ENCODE measurements at places on chromosomes 4 and X.

DNA sequence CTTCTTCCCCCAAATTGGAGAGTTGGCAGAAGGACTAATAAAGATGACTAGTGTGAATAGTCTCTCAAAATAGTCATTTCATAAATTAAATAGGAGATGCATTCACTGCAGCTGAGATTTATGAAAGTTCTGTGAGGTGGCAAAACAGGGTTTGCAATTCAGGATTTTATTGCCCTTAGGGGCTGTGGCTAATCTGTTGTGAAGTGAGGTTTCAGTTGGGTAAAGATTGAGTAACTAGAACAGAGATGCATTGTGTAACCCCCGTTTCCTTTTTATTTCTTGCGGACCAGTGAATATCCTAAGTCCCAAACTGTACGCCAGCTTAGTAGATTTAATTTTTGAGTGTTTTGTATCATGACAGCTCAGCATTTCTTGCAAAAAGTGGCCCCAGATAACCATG lies 16.2 kb upstream of the SCRG1 start:
- DNase-seq, result peak; percentile 81

DNA sequence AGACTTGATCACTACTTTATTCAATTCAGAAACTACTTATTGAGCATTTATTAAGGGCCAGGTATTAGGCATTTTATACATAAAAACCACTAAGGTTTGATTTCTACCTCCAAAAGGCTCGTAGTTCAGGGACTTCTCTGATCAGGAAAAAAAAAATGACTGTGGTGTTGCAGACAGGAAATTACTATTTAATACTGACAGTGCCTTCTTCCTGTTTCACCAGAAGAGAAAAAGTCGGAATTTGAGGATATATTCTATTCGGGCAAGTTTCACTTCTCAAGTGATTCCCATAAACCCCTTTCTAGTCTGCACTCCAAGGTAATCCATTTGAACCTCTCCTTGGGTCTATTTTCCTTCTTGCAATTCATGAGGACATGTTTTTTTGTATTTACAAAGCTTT lies 15.3 kb upstream of the TASL start:
- DNase-seq, result peak; percentile 15

DNA sequence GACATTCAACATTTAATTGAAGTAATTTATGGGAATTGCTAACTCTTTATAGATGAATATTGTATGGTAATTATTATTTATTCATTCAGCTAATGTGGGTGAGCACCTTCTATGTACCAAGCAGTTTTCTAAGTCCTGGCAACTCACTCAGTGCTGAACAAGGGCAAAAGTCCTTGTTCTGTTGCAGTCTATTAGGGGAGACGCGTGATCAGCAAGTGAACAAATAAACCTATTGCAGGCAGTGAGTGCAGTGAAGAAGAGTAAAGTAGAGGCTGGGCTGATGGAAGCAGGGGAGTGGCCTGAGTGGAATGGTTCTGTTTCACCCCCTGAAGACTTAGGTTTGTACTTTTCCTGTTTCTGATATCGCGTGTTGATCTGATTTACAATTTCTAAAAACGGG lies 214.3 kb downstream of the RAPGEF2 start:
- DNase-seq, result no peak

DNA sequence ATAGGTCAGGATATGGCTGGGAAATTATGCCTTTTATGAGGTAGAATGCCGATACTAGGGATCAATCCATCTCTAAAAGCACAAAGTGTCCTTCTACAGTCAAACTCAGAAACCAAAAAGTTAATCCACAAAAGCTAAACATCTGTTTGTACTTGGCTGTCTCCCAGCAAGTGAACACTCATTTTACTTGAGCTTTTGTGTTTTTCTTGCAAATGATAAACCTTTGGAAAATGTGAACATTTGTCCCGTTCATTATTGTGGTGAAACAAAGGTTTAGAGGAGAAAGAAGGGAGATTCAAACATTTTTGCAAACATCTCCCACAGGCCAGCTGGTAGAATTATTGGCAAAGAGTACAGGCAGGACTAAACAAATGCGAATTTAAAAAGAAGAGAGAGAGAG lies 300.6 kb upstream of the SPANXN1 start:
- no peak for DNase-seq

DNA sequence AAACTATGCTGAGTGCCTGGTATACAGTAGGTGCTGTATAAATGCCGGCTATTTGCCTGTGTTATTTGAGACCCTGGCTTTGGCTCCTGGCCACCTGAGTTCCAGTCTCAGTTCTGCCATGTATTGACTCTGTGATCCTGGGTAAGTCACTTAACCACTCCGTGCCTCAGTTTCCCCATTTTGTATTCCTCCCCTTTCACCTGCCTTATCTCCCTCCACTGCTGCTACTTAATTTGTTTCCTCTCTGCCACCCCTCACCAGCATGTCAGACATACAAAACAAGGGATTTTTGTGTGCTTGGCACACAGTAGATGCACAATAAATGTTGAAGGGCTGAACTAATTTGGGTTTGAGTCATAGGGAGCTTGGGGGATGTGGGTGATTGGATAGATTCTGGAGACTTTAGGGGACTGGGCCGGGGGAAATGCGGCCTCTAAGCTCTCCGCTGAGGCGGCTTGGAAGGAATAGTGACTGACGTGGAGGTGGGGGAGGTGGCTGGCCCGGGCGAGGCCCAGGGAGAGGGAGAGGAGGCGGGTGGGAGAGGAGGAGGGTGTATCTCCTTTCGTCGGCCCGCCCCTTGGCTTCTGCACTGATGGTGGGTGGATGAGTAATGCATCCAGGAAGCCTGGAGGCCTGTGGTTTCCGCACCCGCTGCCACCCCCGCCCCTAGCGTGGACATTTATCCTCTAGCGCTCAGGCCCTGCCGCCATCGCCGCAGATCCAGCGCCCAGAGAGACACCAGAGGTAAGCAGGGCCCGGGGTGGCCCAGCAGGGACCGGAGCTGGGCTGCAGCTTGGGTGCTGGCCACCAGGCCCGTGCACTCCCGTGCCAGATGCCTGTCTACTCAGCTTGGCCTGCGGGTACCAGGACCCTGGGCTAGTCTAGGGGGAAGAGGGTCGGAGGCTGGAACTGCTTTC lies at the start of gene TIMP1:
TSS of gene TIMP1 (plus strand) at position 706 of the 917 bp plus-strand sequence. CDS start 980 bp downstream, outside the sequence.
- peak; percentile 97 for DNase-seq

- DNase-seq, result no peak
Measured at GRCh38 chr4:39825741-39826231, 127.8 kb downstream of the UBE2K start.

DNA sequence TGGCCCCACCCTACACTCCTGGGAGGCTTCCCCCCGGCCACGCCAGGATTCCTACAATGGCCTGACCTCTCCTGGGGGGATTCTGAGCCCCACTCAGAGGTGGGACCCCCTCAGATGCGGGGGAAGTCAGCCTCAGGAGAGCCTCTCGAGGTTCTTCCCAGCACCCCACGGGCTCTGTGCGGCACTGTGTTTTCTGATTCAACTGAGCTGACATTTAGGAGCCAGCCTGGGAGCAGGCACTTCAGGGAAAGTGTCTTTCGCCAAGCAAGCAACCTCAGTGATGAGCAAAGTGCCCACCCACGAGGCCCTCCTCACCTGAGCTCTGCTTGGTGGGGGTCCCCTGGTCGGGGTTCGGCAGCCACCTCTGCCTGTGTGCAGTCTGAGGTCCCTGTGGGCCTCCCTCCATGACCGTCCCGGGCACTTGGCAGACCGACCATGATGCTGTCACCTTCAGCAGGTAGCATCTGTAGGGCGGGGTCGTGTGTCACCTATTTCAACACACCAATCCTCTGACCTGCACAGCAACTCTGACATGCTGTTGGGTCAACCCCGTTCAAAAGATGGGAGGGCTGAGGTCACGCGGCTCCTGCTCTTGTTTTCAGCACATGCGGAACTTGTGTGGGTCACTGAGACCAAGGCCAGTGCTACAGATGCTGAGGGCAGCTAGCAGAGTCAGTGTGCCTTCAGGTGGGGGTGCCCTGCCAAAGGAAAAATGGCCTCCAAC lies 46.2 kb downstream of the ADRA2C start:
- DNase-seq, result no peak

DNA sequence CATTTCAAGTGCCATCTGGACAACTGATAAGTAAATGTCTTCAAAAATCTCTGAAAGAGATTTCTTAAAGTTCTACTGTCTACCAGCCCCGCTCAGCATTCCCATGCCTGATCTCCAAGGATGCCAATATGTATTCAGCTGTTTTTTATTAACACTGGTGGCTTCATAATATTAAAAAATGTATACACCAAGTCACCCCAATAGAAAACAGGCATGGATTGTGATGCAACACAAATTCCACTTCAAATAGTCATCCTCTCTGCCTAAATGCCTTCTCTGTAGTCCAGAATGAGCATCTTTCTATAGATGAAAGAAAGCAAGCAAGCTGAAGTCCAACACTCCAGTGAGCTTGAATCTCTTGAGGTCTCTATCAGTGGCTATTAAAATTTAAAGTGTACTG lies 152.2 kb upstream of the PPARGC1A start:
- DNase-seq, result no peak

- DNase-seq, result no peak
Measured at GRCh38 chr4:185016101-185016940, 2.0 kb upstream of the HELT start.

DNA sequence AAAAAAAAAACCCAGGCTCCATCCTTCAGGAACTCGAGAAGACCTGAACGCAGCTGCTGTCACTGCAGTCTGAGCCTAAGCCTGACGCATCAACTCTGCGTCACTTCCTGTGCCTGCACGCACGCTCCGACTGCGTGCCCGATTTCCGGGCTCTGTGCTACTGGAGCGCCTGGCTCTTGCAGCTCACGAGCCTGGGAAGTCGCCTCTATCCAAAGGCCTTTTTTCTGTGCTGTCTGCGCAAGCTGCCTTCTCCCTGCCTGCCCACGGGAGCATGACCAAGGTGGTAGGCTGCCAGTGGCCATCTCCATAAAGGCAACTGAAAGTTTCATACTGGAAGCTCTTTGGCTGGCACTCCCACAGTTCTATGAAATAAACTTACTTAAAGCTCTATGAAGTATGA lies 9.9 kb upstream of the GASK1B start:
- DNase-seq, result no peak

- DNase-seq, result peak; percentile 17
Measured at GRCh38 chr4:108540536-108540935, 79.8 kb upstream of the RPL34 start.

DNA sequence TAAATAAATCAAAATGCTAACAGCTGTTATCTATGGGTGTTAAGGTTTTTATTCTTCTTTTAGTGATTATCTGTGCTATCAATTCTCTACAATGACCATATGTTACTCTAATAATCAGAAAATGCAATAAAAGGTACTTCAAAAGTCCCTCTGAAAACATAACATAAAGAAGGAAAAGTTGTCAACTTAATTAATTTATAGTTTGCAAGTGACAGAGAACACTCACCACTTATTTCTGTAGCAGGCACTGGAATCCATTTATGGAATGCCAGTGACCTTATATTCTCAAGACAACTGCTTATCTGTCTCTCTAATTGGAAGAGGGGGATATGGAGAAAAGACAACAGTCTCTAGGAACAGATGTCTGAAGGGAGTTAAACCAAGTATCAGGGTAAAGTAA lies 25.6 kb upstream of the PLS3 start:
- DNase-seq, result no peak

GRCh38 chr4:9792381-9792780 lies 10.9 kb downstream of the DRD5 start:
- DNase-seq, result no peak

Measured in hematopoietic multipotent progenitor cell treated with erythropoietin and hydrocortisone succinate and interleukin-3 and kit ligand, for 4 days (in vitro differentiated cells).